ENCODE measurements at places on chromosomes 5 and 9. TPM values are rescaled to one million over a fixed set of nuclear protein-coding genes. Genes with fewer than 3 reads are reported as not detected.

DNA sequence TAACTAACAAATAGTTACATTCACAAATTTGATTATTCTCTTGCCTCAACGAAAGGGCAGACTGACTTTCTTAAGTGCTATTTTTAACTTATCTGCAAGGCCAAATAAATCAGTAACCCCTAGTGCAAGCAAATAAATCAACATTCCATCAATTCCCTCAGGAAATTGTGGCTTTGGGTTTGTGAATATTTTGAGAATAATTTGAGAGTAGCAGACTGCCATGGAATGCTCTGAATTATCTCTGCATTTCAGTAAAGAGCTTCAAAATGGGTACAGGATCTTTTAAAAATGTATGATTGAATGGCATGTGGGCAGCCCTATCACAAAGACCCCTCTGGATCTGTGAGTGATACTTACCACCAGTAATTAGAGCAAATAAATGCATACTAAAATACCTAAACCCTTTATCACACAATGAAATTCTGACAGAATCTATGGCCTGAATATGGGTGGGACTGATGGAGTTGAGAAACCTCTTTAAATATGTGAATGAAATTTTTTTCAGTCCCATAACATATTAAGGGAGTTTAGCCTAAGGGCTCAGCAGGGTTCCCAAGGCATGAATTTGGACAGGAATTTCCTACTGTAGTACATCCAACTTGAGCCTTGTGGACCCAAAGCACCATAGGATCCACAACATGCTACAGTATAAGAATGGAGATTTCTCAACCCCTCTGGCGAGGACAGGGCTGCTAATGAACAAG is 92.5 kb upstream of the ITGA2 start:
- DNase-seq, result no peak

- no peak for DNase-seq
Measured at GRCh38 chr5:73266176-73266738, 93.3 kb downstream of the TMEM174 start.

- no peak for DNase-seq
Measured at GRCh38 chr9:35605351-35606137, 482 bp downstream of the TESK1 start.

DNA sequence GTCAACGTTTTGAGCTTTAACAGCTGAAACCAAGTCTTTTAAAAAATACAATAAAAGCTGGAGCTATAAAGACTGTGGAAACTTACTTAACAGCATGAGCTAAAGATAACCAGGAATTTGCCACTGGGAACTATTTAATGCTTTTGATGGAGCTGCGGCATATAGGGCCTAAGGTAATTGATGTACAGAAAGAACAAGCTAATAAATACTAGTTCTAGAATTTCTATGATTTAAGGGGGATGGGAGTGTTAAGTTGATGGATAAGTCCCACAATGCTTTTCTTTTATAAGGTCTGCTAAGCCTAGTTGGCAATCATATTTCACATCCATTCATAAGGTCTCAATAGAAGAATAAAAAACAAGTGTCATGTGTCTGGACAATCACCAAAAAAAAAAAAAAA is 334.0 kb upstream of the DMAC1 start:
- DNase-seq, result peak; percentile 11

DNA sequence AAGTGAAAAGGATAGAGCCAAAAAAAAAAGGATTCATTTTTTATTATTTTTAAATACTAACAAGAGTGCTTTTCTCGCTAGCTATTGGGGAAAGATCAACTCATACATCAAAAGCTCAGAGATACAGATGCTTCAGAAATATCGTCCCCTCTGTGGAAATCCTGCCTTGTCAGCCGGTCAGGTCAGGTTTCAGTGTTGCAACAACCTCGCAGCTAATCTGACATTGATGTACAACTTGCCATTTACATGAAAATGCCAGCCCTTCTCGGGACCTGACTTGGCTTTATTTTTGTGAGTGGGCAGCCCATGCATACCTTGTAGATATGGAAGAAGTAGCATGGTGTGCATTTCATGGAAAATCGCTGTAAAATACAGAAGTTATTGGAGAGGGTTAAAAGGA is 358.8 kb upstream of the ADAMTS16 start:
- DNase-seq, result no peak

GRCh38 chr9:130045725-130046450 is 2.9 kb upstream of the FNBP1 start:
- no peak for DNase-seq

DNA sequence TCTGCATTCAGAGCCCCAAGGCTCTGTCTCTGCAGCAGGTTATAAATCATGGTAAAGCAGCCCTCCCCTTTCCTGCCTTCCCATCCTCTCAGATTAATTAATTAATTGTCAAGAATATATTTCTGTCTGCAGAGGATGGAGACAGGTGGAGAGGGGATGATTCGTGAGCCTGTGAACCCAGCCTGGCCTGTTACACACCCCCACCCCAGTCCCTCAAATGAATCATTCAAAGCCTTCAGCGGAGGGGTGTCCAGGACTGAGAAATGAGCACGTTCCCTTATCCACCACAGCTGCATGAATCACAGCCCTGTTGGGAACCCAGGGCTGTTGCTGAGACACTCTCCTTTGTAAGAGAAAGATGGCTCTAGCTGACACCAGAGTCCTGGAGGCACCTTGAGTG is 56.0 kb downstream of the NIPAL4 start:
- DNase-seq, result no peak

The HSD17B3 gene
- not detected for total RNA-seq

The IQGAP2 gene
- 29.6 TPM for total RNA-seq

The IL9 gene
- not detected for total RNA-seq

The TMEFF1 gene
- total RNA-seq, result 2.0 TPM

The FGFR4 gene
- 7.2 TPM for total RNA-seq

Measured in urinary bladder (tissue), 4 donors.